Testis (tissue), 5 donors: ENCODE measurements at places on chromosomes 4 and X. TPM values are rescaled to one million over a fixed set of nuclear protein-coding genes. Genes with fewer than 3 reads are reported as not detected.

The CT47B1 gene
- total RNA-seq: 17.9 TPM

The MTMR8 gene
- total RNA-seq: 2.7 TPM

The AREG gene
- total RNA-seq: 14.2 TPM

The DEFB131A gene
- not detected for total RNA-seq

DNA sequence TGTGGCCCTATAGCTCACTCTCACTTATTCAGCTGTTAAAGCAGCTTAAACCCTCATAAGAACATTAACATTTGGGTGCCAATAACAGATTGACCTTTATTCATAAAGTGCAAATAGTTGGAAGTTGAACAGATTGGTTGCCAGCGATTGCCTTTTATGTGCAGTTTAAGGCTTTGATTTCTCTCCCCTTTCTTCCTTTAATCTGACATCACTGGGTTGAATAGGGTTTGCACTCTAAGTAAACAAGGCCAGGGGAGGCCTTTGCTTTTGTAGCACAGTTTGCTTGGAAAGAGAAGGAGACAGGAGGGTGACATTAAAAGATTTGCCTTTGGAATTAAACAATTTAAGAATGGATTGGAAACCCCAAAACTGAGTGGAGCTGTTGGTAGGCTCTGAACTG lies 114.3 kb downstream of the NKX6-1 start:
- H3K27me3 ChIP-seq: no peaks in the 10 kb centered on the region
- H3K27ac ChIP-seq: no peak overlapping the region
- DNase-seq: no peak
- no peaks in the 10 kb centered on the region for H3K4me1 ChIP-seq

- H3K36me3 ChIP-seq: no peaks in the 10 kb centered on the region
- H3K27me3 ChIP-seq: no peaks in the 10 kb centered on the region
- no peaks in the 10 kb centered on the region for H3K4me1 ChIP-seq
- H3K27ac ChIP-seq: no peak overlapping the region
- peak; percentile 75 for DNase-seq
Measured at GRCh38 chr4:154618708-154619315, 6.4 kb upstream of the FGG start.

DNA sequence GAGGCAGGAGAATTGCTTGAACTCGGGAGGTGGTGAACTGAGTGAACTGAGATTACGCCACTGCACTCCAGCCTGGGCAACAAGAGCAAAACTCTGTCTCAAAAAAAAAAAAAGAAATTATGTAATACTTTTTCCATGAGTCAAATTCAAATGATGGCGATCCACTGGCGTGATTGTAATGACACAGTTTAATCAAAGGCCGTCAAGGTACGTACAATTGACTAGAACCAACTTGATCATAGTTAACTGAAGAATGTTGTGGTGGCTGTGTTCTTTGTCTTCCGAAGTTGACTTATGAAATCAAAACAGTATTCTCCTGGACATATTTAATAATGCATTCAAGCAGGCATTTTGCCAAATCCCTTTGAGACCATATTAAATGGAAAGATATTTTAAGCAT lies 318.6 kb upstream of the FAT1 start:
- no peaks in the 10 kb centered on the region for H3K4me1 ChIP-seq
- H3K27ac ChIP-seq: no peak overlapping the region
- no peaks in the 10 kb centered on the region for H3K36me3 ChIP-seq
- H3K4me3 ChIP-seq: no peak overlapping the region

- DNase-seq: peak; percentile 22
- H3K4me1 ChIP-seq: peaks cover 5% of the 10 kb centered on the region
- H3K36me3 ChIP-seq: no peaks in the 10 kb centered on the region
- no peak overlapping the region for H3K4me3 ChIP-seq
Measured at GRCh38 chrX:49876750-49877149, 2.5 kb upstream of the USP27X start.

GRCh38 chr4:167918077-167918476 lies 174.3 kb upstream of the ANXA10 start:
- no peaks in the 10 kb centered on the region for H3K27me3 ChIP-seq
- DNase-seq: no peak
- H3K4me1 ChIP-seq: no peaks in the 10 kb centered on the region

DNA sequence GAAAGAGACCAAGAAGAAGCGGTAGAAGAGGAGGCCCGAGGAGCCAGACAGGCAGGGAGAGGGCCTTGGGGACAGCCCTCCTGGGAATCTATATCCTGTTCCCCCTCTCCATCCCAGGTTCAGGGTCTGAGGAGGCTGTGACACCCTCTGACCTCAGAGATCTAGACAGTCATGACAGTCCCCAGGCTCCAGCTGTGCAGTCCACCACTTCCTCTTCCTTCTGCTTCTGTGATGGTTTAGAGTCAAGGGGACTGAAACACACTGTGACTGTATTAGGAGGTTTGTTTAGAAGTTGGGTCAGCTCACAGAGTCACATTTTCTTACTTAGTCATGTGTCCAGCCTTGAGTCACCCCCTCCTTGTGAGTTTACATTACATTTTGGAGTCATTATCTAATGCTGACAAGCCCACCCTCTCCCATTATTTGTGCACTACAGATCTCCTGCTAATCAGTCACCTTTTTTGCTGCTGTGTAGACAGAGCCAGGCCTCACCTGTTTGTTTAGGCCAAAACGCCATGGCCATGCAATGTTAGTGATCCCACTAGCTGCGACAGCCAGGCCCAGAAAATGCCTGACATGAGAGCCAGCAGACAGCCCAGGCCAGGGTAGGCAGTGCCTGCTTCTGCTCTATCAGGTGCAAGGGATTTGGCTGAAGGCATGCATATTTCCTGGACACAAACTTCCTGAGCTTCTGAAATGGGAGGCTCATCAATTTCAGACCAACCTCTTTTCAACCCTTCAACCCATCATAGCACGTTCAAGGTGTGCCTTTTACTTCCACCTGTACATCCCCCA lies 26.0 kb downstream of the MANBA start:
- H3K27ac ChIP-seq: no peak overlapping the region
- no peak overlapping the region for H3K4me3 ChIP-seq
- DNase-seq: no peak
- H3K27me3 ChIP-seq: no peaks in the 10 kb centered on the region

- H3K27me3 ChIP-seq: no peaks in the 10 kb centered on the region
- H3K4me3 ChIP-seq: peak overlapping the region; percentile 29
- H3K4me1 ChIP-seq: peaks cover 8% of the 10 kb centered on the region
- peak; percentile 72 for DNase-seq
- H3K27ac ChIP-seq: no peak overlapping the region
Measured at GRCh38 chr4:41882625-41883347, 52.4 kb upstream of the TMEM33 start.

- no peak overlapping the region for H3K4me3 ChIP-seq
- H3K27me3 ChIP-seq: no peaks in the 10 kb centered on the region
- DNase-seq: peak; percentile 69
- no peaks in the 10 kb centered on the region for H3K36me3 ChIP-seq
- H3K27ac ChIP-seq: no peak overlapping the region
- no peaks in the 10 kb centered on the region for H3K4me1 ChIP-seq
Measured at GRCh38 chrX:119488749-119489148, 20.5 kb downstream of the SLC25A5 start.
